Mucosa of gallbladder (tissue), 1 donor: ENCODE measurements at places on chromosomes 13 and 19. TPM values are rescaled to one million over a fixed set of nuclear protein-coding genes. Genes with fewer than 3 reads are reported as not detected.

GRCh38 chr19:11138601-11139300 is 16.8 kb downstream of the SPC24 start:
- DNase-seq: peak; percentile 55

DNA sequence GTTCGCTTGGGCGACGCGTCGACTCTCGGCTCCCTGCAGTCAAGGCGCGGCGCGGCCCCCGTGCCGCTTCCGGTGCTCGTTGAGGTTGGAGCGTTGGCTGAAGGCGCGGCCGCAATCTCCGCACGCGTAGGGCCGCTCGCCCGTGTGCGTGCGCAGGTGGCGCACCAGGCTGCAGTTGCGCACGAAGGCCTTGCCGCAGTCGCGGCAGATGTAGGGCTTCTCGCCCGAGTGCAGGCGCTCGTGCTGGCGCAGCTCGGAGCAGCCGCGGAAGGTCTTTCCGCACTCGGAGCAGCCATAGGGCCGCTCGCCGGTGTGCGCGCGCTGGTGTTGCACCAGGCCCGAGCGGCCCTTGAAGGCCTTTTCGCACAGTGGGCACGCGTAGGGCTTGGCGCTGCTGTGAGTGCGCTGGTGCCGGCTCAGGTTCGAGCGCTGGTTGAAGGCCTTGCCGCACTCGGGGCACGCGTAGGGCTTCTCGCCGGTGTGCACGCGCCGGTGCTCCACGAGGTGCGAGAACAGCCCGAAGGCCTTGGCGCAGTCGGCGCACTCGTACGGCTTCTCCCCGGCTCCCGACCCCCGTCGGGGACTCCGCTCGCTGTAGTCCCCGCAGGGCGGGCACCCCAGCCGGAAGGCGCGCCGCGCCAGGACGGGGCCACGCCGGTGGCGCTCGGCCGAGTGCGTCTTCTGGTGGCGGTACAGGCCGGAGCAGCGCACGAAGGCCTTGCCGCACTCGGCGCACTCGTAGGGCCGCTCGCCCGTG is 5.3 kb upstream of the ZNF497 start:
- no peak for DNase-seq

DNA sequence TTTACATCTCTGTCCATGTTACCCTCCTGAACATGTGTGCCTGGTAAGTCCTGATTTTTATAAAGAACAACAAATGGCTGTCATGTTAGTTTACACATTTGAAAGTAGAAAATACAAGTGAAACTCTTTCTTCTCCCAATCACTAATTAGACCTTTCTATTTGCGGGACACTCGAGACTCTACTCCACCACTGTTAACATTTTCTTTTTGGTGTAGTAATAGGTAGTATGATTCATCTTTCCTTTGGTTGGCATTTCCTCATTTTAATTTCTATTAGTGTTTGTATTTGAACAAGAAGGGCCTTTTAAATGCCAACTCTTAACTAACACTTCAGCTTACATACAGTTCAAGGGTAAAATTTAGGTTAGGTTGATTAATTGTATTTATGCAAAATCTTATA is 371.1 kb downstream of the PCDH9 start:
- no peak for DNase-seq

DNA sequence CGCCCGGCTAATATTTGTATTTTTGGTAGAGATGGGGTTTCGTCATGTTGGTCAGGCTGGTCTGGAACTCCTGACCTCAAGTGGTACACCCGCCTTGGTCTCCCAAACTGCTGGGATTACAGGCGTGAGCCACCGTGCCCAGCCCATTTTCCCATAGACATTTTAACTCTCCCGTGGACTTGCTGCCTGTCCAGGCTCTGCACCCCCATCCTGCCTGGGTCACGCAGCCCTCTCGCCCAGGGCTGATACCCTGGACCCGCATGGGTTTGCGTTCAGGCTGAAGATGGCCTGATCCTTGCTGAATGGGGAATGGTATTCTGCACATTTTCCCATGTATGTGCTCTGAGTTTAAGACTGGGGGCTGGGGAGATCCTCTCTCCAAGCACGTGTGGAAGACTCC is 46.0 kb upstream of the RANBP3 start:
- no peak for DNase-seq

- DNase-seq: no peak
Observed at GRCh38 chr19:39546599-39546998, 6.6 kb upstream of the EID2 start.

DNA sequence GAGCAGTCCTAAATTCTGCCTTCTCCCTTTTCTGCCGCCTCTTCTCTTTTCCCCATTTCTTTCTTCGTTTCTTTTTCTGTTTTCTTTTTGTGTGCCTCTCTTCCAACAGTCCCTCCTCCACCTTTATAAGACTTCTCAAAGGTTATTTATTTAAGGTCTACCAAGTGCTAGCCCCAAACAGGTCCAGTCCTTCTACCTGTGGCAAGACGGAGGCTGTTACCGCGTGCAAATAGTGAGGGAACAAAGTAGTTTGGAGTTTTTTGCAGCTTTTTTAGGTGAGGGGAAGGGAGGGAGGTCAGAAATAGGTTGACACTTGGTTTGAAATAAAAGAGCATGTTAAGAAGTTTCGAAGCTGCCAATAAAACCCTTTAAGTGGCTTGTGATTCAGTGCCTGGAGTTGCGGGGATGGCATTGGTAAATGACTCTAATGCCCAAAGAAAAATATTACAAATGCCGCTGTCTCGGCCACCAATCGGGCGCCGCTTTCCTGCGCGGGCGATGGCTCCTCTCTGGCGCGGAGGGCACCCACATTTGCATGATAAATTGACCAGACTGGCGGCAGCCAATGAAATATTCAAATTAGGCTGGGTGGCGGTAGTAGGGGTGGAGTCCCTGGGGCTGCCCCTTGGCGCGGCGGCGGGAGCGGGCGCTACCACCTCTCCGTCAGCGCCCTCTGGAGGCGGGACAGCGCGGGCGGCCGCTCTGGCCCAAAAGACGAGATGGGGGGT is 7.5 kb upstream of the TSHZ3 start:
- DNase-seq: no peak

DNA sequence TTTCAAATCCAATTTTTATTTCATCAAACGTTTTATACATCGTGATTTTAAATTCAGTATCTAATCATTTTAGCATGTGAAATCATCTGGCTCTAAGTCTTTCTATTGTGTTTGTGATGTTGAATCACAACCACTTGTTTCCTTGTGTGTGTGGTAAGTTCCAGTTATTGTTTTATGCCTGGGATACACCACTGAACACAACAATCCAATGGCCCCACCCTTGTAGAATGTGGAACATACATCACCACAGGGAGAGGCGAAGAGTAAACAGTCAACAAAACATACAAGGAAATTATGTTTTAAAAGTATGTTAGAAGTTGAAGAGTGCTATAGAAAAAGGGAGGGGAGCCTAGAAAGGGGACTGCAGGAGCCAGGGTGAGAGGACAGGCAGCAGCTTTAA is 100.5 kb downstream of the EPSTI1 start:
- no peak for DNase-seq

DNA sequence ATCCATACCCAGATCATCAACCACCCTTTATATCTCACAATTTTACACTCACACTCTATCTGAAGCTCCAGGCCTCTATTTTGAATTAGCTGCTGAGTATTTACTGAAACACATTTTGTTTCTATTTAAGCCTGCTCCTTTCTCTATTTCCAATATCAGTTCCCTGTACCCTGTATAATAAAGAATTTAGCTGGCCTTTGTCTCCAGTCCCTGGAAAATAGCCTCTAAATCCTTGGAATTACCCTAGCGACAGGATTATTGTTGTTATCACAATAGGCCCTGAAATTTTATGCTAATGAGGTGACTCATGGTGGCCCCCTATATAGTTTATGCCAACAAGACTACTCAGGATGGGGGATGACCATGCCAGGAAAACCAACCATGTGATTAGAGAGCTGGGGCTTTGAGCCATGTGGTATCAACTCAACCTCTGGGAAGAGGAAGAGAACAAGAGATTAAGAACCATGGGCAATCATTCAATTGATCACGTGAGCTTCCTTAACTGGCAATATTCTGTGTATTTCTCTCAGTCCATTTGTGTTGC is 72.7 kb downstream of the KATNAL1 start:
- no peak for DNase-seq

The ZSCAN1 gene
- total RNA-seq: 1.3 TPM
